T-helper 22 cell (primary cell): ENCODE measurements at places on chromosomes 3 and 15.

DNA sequence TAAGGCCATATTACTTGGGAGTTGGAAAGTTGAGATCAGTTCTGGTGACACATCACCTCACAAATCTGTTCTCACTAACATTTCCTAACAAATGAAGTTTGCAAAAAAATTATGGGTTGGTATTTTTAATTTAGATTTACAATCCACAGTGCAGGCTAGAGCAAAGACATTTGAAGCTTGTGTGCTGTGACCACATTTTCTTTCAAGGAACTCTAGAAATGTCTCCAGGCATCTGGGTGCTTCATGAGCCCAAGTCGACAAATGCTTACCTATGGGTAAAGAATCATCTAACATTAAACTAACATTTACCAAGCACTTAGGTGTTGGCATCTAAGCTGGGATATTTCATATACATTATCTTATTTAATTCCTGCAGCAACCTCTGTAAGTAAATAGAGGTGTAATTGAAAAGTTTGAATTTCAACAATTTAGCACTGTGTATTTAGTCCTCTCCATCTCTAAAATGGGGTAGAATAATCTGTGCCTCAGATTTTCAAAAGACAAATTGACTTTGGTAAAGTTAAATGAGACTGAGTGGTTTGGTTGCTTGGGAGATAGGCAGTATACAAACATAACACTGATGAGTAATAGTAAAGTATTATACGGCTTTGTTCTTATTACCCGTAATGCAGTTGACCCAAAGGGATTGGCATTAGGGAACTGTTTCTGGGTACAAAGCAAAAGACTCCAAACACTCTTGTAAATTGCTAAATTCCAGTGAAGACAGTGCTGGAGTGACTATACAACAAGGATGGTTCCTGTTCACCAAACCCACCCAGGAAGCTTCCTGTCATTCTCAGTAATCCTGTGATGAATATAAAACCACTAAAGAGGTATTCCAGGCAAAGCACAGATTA lies 162.5 kb downstream of the TPRG1 start:
- no peak for DNase-seq

GRCh38 chr3:162938083-162938482 lies 1441.5 kb downstream of the OTOL1 start:
- no peak for DNase-seq

DNA sequence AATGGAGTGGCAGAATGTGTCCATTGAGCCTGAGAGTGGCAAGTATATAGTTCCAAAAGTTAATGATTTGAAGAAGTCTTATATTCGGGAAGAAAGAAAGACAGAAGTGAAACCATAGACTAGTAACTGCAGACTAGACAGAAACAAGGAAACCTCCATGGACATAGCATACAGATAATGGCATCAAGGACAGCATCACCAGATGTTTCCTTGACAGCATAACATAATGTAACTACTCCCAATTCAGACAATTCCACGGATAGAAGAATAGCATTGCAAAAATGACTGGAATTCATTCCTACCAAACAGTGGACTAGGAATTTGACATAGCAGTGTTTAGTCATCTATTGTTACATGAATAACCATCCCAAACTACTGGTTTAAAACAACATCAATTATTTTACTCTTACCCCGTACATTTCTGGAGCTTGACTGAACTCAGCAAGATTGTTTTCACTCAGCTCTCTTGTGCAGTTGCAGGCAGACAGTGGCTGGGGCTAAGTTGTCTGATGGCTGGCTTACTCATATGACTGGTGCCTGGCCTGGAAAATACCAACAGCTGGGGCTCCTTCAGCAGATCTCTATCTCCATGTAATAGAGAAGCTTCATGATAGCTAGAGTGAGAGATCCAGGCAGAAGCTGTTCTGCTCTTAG lies 109.7 kb upstream of the GADL1 start:
- DNase-seq: no peak

GRCh38 chr15:27121672-27122071 lies 150.7 kb downstream of the GABRG3 start:
- no peak for DNase-seq

GRCh38 chr3:180280555-180280954 lies 243.8 kb upstream of the PEX5L start:
- no peak for DNase-seq

GRCh38 chr3:128436214-128436613 lies 30.5 kb downstream of the DNAJB8 start:
- no peak for DNase-seq

DNA sequence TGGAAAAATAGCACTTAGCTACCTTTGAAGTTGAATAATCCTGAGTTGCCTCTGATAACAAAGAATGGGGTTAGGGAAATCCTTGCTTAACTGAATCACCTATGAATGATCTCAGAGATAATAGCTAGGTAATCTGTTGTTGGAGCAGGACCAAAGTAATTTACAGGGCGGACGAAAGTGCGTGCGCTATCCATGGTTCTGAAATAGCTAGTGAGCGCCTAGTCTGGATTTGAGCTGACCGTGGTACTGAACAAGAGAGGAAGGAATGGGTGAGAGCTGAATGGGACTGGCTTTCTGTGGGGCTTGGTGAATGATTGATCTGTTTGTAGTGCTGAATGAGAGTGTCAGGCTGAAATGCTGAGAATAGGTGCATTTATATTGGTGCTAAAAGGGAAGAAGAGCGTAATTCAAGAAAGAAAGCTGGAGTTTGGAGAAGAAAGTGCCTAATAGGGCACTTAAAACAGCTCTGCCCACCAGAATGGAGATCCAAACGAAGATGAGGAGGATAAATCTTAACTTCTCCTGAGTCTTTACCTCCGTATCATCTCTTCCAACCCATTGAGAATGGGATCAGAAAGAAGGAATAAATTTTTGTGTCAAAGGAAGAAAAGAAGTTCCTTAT lies 10.1 kb downstream of the SCN10A start:
- DNase-seq: no peak

DNA sequence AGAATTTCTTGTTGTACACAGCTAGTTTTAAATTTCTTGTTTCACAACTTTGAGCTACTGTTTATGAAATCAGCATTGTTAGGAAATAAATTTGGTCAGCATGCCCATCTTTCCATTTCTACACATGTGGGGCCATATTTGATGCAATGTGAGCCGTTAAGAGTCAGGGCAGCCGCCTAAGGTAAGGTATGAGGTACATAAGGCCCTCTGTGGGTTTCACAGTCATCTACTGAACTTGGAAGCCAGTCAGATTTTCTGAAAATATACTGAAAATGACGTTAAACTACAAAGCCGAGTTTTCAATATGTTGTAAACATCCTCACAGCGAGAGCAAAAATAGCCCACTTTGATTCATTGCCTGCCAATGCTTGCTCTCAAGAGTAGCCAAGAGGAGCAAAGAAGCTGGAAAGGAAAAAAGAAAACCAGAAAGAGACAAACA lies 94.7 kb upstream of the PDZRN3 start:
- no peak for DNase-seq

- no peak for DNase-seq
These were observed 30.5 kb upstream of the ICE2 start for GRCh38 chr15:60509470-60509869.

- no peak for DNase-seq
These were observed 194.8 kb upstream of the RGMA start for GRCh38 chr15:93283854-93284253.

DNA sequence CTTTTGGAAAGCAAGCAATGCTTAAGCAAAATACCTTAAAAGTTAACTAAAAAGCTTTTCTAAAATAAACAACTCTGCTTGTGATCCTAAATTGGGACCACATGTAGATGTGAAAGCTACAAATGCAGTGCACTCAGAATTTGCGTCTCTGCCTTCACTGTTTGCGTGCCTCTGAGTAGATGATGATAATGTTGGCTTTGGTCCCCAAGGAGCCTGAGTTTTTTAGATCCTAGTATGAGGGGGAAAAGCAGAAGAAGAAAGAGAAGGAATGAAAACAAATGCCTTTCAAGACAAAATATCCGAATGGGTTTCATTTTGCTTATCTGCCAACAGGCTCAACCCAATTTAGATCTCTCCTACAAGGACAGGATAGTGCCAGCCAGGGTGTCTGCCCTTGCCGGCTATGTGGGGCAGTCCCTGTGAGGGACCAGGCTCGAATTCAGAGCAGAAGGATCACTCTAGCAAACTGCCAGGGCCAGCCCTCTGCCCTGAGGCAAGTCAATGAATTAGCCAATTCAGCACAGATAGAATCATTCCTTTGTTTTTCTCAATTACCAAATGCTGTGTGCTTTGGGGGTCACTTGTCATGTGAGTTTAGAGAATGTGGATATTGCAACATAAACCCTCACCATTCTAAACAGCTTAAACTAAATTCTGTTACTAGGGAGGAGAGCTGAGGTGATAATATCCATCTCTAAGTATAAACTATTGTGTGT lies 28.5 kb downstream of the SCG5 start:
- DNase-seq: no peak

DNA sequence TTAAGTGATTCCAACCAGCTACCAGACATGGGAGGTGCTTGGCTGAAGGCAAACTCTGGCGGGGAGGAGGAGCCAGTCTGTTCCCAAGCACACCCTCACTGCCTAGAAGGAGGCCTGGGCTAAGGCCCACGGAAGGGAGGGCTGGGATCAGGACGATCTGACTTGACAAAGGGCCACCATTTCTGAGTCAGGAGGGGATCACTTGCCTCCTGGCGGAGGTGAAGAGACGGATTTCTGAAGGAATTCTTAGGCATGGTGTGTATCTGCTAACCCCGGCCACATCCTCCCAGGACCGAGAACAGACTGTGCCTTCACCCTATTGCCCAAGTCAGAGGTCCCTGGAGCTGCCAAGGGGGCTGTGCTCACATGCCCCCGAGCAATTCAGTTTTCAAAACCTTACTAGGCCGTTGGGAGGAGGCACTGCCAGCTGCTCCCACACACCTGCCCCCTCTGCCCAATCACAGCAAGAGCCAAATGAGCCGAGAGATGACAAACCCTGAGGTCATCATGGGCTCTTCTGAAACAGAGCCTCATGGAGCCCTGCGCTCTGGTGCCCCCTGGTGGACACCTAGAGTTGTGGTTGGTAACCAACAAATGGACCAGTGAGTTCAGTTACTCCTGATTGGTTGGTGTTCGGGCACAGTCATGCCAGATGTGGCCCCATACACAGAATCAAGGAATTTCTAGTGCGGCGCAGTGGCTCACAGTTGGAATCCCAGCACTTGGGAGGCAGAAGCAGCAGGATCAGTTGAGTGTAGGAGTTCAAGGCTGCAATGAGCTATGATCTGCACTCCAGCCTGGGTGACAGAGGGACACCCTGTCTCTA lies 6.5 kb upstream of the TNK2 start:
- DNase-seq: peak; percentile 77

- no peak for DNase-seq
These were observed 80.6 kb downstream of the PLD1 start for GRCh38 chr3:171729452-171730334.

DNA sequence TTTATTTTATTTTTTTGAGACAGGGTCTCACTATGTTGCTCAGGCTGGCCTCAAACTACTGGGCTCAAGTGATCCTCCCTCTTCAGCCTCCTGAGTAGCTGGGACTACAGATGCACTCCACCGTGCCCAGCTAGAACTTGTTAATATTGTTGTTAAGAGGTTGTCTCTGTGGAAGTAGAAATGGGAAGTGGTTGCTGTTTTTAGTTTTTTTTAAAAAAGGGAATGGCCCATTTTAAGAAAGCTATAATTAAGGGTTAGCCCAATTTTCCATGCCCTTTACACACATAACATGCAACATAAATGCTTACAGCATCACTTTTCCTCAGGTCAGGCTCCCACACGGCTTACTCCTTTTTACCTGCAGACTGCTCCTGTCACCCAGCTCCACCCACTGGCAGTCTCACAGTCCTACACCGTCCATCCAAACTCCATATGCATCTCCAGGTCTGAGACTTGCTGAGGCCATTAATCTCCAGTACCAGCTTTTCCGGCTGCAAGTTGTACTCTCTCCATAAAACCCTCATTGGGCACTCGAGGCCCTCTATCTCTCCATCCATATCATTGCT lies 19.8 kb downstream of the MORC1 start:
- no peak for DNase-seq

- DNase-seq: no peak
These were observed 17.9 kb upstream of the RTP2 start for GRCh38 chr3:187720337-187720670.

GRCh38 chr3:112979244-112979832 lies 4.4 kb upstream of the CD200R1 start:
- no peak for DNase-seq

DNA sequence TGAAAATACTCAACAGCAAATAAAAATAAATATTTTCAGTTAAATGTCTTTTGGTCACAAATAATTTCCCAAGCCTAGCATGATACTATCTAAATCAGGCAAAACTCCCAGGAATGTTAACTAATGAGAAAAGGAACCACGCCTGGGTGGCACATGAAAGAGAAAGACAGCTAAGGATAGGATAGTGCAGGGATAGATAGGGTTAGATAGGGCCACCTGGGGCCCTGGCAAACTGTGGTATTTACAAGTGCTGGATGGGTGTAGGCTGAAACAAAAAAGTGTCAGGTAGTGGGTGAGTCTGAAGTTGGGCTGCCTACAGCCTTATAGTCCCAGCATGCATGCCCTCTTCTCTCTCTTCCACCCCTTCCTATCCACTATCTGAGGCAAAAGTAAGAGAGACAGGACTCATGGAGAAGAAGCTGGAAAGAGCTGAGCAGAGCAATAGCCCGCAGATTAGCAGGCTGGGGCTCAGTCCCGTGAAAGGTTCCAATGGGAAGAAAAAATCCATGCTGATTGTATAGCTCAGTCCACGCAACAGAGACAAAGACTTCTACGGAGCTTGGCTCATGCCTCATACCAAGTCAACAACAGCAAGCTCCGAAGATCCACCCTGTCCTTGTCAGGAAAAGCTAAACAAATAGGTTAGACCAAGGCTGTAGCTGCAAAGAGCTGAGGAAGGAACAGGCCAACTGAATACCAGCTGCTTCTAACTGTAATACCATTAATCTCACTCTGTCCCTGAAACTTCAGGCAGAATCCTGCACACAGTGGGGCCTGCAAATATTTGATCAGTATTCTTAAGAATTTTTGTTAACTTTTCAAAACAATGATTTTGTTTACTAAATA lies 342.1 kb upstream of the ATP11B start:
- DNase-seq: no peak

GRCh38 chr15:66565741-66566144 lies at the start of gene LCTL:
Gene LCTL, minus strand, starts transcription at chr15:66565998. Its CDS starts 633 bp downstream, at chr15:66565365.
- no peak for DNase-seq

GRCh38 chr3:197613199-197613598 lies 57.4 kb upstream of the BDH1 start:
- DNase-seq: peak; percentile 51

GRCh38 chr3:48881652-48882114 lies 17.0 kb downstream of the SLC25A20 start:
- DNase-seq: no peak

DNA sequence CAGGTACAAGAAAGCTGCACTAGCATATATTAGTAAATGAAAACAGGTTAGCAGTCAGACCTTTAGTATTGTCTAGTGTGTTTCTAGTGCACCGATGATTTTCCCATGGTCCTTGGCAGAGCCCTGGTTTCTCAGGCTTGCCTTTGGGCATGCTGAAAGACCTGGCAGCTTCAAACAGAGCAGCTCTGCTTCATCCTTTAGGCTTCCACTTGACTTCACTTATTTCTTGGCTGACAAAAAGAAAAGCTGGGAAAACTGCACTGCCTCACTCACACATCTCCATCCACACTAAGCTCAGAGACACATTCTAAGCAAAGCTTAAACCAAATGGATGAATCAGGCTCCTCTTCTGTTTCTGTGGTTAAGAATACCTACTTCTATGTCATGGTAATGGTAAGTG lies 374.8 kb upstream of the PDZRN3 start:
- DNase-seq: no peak

GRCh38 chr3:98109807-98110549 lies 20.5 kb upstream of the OR5H1 start:
- DNase-seq: no peak
